ENCODE measurements at places on chromosomes 13 and 19.

DNA sequence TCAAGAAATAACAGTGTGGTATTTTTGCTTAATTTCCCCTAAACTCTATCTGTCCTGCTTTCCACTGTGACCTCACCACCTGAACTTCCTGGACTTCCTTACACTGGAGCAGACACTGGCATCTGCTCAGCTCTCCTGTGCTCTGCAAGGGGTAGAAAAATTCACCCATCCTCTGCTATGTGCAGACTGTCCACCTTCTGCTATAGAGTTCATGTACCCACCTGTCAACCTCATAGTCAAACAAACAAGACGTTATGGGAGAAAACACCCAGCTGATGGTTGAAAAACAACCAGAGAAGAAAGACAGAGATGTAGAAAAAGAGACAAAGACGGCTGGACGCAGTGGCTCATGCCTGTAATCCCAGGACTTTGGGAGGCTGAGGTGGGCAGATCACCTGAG, 12.2 kb downstream of the LAIR1 start:
- no peak for DNase-seq

DNA sequence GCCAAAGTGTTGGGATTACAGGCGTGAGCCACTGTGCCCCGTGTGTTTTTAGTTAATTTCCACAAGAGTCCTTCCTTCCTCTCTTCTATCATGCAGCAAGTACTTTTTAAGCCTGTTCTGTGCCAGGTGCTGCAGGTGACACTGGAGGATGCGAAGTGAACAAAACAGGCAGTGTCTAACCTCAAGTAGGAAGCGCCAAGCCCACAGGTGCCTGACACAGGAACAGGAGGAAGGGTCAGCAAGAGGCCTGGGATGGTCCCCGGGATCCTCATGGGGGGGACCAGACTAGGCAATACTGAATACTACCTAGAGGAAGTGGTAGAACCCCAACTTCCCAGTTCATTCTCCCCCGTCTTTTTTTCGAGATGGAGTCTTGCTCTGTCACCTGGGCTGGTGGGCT, 1.8 kb upstream of the CALR start:
- DNase-seq: no peak

DNA sequence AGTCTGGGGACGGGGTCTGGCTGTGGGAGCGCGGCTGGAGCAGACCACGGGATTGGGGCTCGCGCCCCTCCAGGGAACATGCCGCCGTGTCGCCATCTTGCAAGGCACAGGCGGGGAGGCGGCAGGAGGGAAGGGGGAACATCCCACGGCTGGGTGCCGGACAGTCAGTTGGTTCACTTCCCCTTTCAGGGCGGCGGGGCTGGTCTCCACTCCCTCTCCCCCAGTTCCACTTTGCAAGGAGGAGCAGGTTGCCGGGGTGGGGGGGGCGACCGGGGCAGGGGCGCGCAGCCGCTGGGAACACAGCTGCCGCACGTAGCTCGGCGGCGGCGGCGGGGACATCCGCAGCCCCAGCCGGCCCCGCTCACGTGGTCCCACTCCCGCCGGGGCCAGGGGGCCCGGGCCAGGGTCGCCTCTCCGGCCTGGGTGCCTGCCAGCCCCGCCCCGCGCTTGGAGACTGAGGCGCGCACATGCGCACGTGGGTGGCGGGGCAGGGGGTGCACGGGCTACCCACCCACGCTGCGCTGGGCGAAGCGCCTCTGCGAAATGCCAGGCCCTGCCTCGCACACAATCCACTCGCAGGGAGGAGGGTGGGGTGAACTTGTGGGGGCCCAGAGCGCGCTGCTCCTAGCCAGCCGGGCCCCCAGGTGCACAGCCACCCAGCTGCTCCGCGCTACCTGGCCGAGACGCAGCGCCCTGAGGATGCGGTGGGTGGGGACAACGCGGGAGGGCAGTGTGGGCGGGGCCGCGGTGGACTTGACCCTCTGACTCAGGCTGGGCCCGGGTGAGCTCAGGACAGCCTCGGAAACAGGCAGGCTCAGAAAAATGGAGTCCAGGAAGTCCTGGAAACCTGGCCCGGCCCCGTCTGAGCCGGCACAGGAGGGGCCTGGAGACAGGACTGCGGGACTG, 6.4 kb downstream of the KLF16 start:
- peak; percentile 82 for DNase-seq

- no peak for DNase-seq
These were observed 450 bp downstream of the FBXW9 start for GRCh38 chr19:12695997-12696365.

- no peak for DNase-seq
These were observed 29.5 kb upstream of the SIN3B start for GRCh38 chr19:16799740-16800139.

- no peak for DNase-seq
These were observed 9.6 kb upstream of the GARRE1 start for GRCh38 chr19:34244611-34245299.

DNA sequence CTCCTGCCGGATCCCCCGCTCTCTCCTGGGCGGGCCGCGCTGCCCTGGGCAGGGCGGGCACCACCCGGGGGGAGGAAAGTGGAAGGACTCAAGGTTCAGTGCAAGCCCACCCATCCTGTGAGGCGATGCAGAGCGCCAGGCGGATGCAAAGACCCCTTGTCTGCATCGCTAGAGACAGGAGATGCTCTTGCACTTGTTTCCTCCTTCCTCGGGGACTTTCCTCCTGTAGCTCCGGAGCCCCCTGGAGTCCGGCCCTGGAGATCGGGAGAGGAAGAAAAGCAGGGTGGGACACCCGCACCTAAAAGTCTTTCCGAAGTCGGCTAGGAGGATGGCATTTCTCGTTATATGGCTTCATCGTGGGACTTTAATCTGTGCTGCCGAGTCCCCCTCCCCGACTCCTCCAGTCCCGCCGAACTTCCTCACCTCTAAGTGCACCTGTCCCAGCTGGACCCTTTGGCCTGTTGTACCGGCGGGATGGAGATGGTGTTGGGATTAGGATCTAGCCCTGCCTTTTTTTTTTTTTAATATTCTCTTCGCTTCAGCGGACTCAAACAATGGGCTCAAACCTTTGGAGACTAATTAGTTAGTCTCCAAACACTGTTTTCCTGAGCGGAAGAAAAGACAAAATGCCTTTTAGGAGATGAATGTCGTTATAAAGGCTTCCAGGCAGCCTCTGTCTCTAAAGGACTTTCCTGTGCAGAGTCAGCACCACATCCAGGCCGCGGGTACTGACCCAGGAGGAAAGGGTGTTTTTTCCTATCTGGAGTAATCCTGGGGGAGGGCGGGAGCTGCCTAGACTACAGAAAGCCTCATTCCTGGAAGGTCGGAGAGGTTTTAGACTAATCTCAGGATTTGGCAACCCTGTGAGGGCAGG, 725 bp downstream of the FAM124A start:
- DNase-seq: peak; percentile 18

DNA sequence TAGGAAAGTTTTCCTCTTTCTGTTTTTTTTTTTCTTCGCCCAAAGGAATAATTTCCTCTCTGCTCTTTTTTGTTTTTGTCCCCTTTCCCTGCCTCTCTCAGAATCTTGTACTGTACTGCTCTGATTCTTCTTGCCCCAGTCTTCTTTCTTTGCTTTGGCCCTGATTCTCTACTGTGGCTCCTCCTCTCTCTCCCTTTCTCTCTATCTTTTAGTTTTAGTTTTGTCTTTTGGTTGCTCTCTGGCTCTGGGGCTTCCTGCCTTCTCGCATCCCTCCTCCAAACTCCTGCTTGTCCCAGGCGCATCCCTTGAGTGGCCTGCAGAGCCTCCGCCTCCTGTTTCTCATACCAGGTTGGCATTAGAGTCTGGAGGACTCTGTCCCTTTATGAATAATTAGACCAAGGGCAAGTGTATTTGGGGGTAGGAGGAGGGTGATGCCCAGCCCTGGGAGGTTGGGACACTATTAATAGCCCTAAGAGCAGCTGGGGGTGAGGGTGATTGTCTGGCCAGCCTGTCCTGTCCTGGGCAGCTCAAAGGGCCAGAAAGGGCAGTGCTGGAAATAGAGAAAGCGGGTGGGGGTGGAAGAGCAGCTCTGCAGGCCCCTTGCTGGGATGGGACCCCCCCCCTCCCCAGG, 39.1 kb downstream of the LYL1 start:
- no peak for DNase-seq

GRCh38 chr19:36847968-36848367, 2.7 kb upstream of the ZNF345 start:
- no peak for DNase-seq

DNA sequence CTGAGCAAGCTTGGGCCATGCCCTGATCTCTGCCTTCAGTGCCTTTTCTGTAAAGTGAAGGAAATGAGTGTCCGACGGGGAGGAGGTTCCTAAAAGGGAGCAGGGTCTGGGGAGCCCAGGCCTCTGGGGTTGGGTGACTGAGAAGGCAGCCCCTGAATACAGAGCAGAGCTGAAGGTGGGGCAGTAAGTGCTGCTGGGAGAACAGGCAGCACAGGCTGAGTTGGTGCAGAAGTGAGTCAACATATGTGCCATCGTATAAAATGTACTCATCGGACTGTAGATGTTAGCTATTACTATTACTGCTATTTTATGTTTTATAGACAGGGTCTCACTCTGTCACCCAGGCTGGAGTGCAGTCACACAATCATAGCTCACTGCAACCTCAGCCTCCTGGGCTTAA, 1.0 kb upstream of the HAMP start:
- DNase-seq: no peak

DNA sequence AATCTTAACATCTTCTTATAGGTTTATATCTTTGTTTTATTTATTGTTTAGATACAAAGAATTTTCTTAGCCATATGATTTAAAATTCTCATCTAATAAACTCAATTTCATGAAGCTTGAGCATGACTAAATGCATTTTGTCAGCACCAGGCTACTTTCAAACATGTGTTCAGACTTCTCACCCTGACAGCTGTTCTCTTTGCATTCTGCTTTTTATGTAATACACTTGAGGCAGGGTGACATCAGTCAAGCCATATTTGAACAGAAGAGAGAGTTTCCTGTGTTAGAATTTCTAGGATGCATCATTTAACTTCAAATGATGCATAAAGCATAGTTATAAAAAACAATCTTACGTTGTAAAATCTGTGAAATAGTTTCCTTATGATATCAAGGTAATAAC, 1295.1 kb upstream of the PCDH20 start:
- no peak for DNase-seq

- DNase-seq: no peak
These were observed 587 bp upstream of the ZNF383 start for GRCh38 chr19:37217480-37217774.

DNA sequence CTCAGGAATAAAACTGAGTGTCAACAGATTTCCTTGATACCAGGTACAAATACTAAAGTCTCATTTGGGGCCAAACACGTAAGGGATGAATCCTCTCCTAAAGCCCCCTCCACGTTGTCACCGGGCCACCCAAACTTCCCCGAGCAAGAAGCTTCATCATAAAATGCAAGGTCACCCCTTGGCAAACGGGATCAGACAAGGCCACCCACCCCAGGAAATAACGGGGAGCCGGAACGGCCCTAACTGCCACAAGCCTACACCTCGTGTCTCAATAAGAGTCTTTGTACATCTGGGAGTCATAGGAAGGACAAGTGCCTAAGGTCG, 717 bp downstream of the EEF2 start:
- DNase-seq: no peak

GRCh38 chr19:18612051-18612771, 459 bp upstream of the TMEM59L start:
- DNase-seq: no peak

GRCh38 chr13:44052780-44053184, 173.1 kb downstream of the LACC1 start:
- DNase-seq: no peak

DNA sequence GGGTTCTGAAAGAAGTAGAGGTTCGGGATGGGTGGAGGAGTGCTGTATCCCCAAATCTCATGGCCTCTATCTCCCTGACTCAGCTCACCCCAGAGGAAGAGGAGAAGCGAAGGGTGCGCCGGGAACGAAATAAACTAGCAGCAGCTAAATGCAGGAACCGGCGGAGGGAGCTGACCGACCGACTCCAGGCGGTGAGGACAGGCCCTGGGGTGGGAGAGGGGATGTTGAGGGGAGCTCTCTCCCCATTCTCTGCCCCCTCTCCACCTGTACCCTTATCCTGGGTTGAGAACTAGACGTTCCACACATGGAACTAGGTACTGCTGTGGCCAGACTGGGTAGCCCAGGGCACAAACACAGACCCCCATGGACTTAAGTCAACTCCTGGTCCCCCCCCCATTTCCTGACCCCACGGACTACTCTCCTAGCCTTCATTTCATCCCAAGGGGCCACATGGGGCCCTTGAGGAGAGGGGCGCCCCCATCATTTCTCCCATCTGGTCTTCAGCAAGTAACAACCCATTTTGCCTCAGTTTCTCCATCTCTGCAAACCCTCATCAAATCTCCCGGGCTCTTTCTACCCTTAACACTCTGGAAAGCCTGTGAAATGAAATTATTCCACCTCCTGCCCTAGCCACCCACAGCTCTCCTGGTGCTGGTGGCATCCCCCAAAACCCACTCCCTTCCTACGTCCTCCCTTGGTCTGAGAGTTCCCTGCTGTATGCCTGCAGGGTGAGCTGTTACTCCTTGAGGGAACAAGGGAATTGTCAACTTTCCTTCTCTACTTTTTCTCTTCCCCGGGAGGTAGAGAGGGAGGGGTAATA, 3.5 kb downstream of the FOSB start:
- DNase-seq: no peak

DNA sequence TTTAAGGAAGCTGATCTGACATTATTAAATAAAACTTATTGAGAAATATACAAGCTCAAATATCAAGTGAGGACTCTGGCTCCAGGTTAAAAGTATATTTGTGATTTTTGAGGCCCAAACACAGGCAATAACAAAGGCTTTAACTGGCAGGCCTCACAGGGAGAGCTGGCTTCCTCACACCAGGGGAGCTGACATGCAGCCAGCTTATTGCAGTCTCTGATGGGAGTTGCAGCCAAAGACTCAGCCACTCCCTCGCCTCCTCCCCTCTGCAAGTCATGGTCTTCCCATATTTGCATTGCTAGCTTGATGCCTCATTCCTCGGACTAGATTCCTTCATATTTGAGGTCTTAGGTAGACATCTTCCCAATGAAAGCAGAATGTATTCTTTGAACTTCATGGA, 647.1 kb upstream of the SLITRK6 start:
- no peak for DNase-seq

DNA sequence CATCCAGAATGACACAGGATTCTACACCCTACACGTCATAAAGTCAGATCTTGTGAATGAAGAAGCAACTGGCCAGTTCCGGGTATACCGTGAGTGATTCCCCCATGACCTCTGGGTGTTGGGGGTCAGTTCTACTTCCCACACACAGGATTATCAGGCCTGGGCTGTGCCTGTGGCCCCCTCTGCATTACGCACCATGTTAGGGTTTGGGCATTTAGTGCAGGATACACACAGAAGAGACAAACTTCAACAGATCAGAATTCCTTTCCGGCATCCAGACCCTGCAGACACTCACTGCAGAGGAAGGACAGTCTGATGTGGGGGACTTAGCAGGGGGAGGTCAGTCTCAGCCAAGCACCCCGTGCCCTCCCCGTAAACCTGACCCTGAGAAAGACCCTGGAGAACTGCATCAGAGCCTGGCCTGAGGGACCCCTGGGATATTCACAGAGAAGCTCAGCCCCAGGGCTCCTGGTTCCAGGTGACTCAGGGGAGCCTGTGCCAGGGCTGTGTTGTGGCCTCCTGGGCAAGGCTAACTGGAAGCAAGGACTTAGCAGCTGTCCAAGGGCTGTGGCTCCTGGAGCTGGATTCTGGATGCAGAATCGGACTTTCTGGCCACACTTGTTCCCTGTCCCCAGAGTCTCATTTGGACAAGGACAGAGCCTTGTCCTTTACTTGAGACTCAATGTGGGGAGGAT, 1.7 kb downstream of the CEACAM5 start:
- DNase-seq: no peak

- DNase-seq: no peak
These were observed 54.9 kb upstream of the SACS start for GRCh38 chr13:23488442-23488841.

GRCh38 chr19:10653482-10653731, 739 bp upstream of the ILF3 start:
- DNase-seq: no peak

- no peak for DNase-seq
These were observed 473.3 kb downstream of the ITGBL1 start for GRCh38 chr13:101925731-101926130.

All from GM10248 (cell line).